Right atrium auricular region (tissue), 2 donors: ENCODE measurements at places on chromosomes 2 and 18. TPM values are rescaled to one million over a fixed set of nuclear protein-coding genes. Genes with fewer than 3 reads are reported as not detected.

Gene SCYGR4
- total RNA-seq = not detected

DNA sequence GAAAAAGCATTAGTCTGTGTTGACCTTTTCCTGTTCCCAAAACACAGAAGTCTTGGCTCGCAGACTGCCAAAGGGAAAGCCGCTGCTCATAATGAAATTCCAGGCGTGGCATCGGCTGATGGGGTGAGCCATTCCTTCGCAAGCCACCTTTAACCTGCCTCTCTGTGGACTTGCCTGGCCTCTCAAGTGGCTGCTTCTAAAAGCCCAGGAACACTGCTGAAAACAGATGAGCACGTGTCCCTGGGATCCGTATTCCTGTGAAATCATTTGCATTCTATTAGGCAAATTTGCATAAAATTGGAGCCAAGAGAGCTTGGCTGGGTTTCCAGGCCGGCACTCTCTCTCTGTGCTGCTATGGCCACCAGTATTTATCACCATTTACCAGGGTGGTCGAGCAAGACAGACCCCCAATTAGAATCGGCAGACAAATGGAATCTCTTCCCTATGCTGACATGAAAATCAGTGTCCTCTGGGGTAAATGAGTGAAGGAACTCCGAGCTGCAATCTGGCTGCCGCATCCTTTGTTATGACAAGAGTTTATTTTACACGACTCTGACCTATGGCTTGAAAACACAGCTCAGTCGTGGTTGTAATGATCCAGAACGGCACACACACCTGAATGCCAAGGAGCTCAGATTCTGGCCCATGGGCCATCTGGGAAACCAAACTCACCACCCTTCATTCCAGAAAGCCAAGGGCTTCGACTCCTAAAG, 21.7 kb downstream of the BCL2 start:
- H3K4me3 ChIP-seq = no peak overlapping the region
- H3K27ac ChIP-seq = no peak overlapping the region
- DNase-seq = peak; percentile 32
- H3K4me1 ChIP-seq = no peaks in the 10 kb centered on the region

DNA sequence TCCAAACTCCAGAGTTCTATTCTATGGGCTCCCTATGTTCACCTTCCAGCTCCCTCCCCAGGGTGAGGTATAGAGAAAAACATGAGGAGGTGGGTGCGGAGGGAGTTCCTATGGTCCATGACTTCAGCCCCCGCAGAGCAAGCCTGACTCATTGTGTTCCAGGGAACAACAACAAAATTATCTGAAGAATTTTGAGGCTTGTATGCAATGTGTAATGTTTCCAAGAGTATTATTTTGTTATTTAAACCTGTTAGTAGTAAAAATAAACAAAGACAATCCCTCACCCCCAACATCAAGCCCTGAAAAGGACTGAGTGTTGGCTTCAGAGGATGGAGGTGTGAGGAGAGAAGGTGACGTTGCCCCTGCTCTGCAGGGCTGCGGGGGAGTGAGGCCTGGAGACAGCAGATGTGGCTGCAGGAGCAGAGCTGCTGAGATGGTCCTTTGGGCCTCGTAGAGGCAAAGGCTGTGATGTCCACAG, 29.0 kb downstream of the LAMA3 start:
- no peaks in the 10 kb centered on the region for H3K36me3 ChIP-seq
- no peak for DNase-seq
- H3K27ac ChIP-seq = no peak overlapping the region
- no peak overlapping the region for H3K4me3 ChIP-seq
- peaks cover 5% of the 10 kb centered on the region for H3K4me1 ChIP-seq
- no peaks in the 10 kb centered on the region for H3K27me3 ChIP-seq

Gene GRB14
- total RNA-seq = 4.4 TPM

GRCh38 chr2:238642973-238643372, 204.9 kb upstream of the TWIST2 start:
- peak; percentile 50 for DNase-seq
- H3K27me3 ChIP-seq = no peaks in the 10 kb centered on the region
- H3K27ac ChIP-seq = no peak overlapping the region
- no peak overlapping the region for H3K4me3 ChIP-seq
- no peaks in the 10 kb centered on the region for H3K36me3 ChIP-seq

Gene GPAT2
- total RNA-seq = 1.8 TPM
